RWPE2 (cell line): ENCODE measurements at places on chromosomes 2 and 18.

DNA sequence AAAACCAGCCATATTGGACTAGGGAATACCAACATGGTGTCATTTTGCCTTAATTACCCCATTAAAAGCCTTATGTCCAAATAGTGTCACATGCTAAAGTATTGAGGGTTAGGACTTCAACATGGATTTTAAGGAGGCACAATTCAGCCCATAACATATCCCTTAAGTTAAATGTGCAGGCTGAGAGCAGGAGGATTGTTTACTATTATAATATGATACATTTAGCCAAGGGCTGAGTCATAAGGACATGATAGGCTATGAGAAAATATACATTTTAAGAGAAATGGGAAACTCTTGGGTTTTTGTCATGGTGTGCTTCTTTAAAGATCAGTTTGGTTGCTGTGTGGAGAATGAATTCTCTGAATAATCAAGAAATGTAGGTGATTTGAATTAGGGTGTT lies 136.8 kb downstream of the RDH14 start:
- DNase-seq, result no peak

- DNase-seq, result no peak
Measured at GRCh38 chr2:223494496-223494895, 107.7 kb downstream of the SCG2 start.

DNA sequence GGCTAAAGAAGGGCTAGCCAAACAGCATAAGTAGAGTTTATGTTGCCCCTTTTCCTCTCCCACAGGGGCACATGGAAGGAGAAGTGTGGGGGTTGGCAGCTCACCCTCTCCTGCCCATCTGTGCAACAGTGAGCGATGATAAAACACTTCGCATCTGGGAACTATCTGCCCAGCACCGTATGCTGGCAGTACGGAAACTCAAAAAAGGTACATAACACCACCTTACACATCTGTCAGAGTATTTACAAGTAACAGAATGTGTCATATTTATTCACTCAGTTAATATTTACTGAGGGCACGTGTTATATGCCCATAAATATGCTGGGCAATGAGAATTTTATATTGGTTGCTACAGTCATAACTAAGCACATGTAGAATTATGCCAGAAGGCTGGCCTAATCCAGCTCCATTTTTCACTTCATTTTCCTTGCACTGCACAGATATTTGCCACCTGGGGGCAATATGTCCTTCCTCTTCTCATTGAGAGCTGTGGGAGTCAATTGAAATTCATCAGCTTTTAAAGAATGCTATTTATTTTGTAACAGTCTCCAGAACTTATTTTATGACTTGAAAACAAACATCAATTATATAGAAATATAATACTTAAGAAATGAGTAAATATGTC lies 150.6 kb downstream of the RTN4 start:
- no peak for DNase-seq

DNA sequence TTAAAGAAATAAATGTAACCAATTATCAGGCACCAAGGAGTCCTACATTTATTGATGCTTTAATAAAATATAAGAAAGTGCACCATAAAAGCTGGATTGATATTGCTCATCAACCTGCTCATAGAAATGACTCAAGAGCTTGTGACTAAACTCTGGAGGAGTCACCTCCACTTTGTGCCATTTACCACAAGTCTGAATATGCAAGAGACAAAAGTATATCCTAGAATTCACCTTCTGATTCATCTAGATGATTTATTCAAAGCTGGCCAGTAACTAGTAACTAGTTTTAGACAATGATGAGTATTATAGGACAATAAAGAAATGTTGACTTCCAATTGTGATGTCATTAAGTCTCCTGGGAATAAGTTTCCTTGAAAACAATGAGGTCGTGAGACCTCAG lies 146.0 kb upstream of the SOX11 start:
- no peak for DNase-seq

DNA sequence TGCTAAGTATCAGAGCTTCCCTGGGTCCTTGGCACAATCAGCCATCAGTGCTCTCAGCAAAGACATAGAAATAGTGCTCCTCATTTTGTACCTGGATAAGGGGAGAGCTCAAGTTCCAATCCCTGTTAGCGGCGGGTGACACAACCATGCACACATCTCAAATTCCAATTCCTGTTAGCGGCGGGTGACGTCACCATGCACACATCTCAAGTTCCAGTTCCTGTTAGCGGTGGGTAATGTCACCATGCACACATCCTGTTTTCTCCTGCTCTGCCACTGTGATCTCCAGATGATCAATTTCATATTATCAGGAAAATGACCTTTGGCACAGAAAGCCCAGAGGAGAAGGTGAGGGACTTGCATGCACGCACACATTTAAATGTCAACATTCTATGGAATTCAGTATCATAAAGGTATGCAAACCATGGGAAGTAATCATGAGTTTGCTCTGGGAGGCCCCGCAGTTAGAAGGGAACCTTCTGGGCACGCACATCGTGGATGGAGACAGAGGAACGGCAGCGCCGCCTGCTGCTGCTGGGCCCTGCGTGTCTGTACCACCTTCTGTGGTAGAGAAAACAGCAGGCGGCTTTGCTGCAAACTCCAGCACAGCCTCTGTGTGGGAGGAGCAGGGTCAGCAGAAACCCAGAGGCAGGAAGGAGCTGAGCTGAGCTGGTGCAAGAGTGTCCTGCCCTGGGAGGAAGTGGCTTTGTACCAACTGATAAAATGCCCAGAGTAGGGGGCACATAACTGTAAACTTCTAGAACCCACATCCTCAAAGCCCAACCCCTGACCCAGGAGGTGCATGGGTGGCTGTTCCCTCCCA lies 77.8 kb downstream of the MBP start:
- no peak for DNase-seq

DNA sequence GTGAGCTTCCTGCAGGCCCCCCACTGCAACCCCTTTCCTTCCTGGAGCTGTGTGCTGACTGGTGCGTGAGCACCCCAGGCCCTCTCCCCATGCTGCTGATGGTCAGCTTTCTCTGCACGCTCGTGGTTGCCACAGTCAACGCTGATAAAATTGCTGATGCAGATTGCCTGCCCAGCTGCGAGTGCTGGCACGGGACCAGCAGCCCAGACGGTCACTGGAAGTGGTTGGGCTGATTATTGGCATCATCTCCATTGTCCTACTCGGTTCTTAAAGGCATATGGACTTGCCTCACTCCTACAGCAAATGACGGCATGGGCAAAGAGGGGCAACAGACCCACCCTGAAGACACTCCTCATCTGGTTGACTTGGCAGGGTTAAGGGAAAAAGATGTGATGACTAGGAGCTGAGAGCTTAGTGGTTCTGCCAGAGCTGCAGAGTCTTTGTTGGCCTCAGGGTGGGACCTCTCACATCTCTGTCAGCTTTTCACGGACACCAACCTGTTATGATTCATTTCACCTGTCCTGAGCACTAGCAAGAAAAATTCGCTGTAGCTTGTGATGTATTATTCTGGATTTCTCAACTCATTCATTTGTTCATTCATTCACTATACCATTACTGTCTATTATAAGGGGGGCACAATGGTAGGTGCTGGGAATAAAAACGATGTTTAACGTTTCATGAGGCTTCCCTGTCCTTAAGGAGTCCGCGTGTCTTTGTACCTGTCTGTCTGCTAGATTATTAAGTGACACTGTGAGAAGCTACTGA lies 38.4 kb downstream of the PAX8 start:
- DNase-seq, result peak; percentile 78

DNA sequence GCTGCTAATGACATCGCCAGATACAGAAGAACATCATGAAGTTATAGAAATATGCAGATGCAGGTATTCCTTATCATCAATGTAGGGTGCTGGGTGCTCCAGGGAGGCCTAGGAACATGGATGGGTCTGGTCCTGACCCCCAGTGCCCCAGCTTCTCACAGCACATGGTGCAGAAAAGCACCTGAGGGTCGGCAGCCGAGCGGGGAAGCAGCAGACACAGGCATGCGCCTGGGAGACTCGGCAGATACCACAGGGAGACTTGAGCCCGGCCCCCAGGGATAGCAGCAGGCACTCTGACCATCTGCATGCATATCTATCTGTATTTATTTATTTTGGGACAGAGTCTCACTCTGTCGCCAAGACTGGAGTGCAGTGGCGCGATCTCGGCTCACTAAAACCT lies 43.2 kb downstream of the TMEM18 start:
- no peak for DNase-seq

DNA sequence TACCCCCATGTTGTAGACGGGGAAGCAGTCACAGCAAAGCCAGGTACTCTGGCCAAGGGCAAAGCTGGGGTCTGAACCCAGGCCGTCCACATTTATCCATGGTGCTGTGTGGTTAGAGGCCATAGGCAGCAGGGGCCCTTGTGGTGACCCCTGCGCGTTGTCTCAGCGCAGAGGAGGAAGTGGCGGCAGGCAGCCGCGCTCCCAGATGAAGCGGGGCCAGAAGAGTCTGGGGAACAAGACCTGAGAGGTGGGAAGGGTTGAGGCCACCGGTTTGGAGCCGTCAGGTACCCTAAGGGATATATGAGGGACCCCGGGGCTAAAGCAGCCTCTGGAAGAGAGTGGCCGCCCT lies 770 bp downstream of the ZNF396 start:
- DNase-seq, result no peak

GRCh38 chr2:53821810-53822209 lies 35.0 kb downstream of the ERLEC1 start:
- DNase-seq, result no peak

DNA sequence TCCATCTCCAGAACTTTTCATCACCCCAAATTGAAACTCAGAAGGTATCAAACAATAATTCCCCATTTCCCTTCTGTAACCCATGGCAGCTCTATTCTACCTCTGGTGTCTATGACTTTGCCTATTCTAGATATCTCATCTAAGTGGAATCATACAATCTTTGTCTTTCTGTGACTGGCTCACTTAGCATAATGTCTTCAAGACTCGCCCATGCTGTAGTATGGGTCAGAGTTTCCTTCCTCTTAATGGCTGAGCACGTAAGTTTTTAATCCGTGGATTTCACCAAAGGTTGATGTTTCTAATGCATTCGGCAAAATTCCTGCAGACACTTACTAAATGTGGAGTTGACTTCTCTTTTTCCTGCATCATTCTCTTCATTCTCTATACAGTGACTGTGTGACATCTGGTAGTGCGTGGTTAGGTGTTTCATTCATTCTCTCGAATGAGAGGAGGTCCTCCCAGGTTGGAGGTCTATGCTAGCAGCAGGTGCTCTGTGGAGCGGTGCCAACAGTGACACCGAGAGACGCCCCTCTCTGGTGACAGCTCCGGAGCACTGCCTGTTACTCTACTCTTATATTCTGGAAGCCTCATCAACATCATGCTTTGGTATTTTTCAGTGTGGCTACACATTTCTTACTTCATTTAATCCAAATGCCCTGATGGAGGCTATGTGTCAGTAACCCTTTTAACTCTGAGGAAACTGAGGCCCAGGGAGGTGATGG lies 50.1 kb downstream of the ATOH8 start:
- no peak for DNase-seq

GRCh38 chr2:86226636-86227520 lies 27.6 kb downstream of the MRPL35 start:
- DNase-seq, result no peak

DNA sequence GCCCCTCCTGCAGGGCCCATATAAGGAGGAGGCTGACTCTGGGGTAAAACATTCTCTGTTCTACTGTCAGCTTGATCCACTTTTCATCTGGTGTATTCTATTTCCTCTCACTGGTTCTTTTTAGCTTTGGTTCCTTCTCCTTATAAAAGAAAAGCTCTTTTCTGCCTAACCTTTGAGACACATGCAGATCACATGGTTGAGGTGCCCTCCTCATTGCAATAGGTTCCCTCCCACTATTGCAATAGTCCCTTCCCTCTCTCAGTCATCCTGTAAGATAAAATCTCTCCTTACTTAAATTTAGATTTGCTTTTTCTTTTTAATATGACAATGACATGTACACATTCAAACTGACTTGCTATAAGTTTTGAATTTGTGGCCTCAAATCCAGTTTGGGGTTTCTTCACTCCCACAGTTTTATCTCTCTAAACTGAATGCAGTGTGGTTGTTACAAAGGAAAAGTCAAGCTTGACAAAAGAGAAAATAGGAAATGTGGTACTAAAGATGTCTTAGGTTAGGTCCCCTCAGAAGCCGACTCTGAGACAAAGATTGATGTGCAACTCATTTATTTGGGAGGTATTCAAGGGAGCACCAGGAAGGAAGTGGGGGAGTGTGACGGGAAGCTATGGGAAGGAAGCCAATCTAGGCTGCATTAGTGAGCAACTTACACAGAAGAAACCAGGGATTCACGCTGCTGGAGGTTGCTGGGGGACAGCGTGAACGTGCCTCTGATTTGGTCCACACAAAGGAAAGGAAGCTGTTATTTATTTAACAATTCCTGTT lies 127.6 kb upstream of the LINC00305 start:
- DNase-seq, result no peak

DNA sequence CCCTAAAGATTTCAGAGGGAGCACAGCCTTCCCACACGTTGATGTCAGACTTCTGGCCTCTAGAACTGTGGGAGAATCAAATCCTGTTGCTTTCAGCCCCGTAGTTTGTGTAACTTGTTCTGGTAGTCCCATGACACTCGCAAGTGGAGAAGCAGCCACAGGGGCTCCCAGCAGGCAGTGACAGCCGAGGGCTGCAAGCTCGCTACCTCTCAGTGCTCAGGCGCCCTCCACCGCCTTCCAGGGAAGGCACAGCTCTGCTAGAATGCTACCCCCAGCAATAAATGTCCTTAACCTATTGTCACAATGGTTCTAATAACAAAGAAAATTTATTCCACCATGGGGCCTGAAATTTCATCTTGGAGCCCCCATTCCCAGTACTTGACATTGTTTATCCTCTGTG lies 143.1 kb upstream of the ZNF236 start:
- DNase-seq, result no peak

- peak; percentile 72 for DNase-seq
Measured at GRCh38 chr2:29123617-29124349, 8.6 kb downstream of the CLIP4 start.

DNA sequence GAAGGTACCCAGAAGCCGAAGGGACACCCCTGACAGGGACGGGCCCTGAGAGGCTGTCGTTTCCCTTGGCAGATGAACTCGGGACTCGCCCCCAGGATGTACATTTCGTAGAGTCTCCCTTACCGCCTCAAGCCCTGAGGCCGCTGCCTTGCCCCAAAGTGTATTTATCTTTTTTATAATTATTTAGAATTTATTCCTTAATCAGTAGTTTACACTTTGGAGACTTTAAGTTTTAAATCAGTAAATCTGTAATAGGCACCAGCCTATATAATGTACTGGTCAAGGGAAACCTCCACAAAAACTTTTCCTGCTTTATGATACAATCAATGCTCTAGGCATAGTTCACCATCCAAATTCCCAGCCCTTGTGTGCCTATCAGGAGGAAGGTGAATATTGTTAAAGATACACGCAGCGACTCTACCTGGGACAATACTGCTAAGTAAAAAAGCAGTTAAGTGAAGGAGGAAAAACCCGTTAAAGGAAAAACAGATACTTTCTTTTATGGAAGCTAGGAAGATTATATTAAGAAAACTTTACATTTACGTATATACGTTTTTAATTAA lies 848 bp downstream of the VRK2 start:
- no peak for DNase-seq

DNA sequence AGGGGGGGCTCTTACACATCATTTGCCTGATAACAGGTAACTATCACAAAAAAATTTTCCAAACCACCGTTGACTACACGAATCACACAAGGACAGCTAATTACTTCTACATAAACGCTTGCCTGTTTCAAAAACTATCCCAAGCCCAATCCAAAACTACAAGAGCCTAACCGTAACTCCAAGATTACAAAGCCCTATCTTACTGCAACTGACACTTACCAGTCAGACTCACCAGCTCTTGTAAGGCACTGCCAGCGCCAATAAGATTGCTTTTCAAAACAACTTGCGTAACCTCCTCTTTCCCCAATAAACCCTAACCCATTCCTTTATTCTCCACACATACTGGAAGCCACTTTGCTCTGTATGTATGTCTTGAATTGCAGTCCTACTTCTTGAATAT lies 148.4 kb downstream of the NBAS start:
- no peak for DNase-seq
